ENCODE measurements at places on chromosomes 11 and 22.

GRCh38 chr11:83827940-83828554, 541.9 kb upstream of the CCDC90B start:
- no peak for DNase-seq

GRCh38 chr11:26287067-26287518, 44.8 kb upstream of the ANO3 start:
- DNase-seq, result no peak

DNA sequence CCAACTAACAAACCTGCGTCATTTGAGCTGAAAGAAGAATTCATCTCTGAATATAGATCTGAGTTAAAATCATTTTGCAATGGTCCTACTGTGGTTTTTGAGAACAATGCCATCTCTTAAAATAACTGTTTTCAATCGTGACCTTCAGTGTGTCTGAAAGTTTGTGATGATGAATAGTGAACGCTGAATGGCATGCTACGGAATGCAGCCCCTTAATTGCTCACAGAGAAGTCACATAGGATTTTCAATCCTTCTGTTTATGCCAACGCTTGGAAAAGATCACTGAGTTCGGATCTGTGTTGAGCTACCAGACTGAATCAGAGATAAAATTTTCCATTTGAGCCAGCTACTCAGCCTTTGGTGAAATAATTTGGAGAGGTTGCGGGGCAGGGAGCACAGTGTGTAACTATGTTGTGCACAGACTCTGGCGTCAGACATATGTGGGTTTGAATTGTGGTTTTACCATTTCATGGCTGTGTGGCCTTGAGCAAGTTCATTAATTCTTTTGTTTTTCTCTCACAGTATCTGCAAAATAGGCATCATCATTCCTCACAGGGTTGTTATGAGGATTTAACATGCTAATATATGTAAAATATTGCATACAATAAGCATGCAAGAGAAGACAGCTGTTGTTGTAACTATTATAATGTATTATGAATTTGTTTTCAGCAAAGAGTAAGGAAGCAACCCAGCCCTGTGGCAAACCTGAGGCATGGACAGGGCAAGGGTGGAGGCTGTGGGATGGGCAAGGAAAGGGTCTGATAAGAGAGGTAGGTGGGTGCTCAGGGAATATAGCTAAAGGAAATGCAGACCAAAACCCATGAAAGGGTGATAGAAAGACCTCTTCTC, 679.9 kb downstream of the KCNA4 start:
- DNase-seq, result no peak

DNA sequence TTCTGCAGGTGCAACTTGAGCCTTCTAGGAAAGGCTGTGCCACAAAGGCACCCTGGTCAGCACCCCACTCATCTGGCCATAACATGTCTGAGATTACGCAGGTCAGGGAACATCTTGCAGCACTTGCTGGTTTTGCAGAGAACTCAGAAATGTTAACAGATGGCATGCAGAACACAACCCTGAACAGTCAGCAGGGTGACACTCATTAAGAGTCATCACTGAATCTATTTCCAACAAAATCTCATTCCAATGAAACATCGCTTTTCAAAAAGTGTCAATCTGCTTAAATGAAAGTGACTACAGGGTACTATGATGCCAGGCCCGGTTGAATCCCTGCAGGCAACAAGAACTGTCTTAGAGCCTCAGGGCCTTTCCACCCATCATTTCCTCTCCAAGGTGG, 369.8 kb upstream of the CCDC90B start:
- no peak for DNase-seq

DNA sequence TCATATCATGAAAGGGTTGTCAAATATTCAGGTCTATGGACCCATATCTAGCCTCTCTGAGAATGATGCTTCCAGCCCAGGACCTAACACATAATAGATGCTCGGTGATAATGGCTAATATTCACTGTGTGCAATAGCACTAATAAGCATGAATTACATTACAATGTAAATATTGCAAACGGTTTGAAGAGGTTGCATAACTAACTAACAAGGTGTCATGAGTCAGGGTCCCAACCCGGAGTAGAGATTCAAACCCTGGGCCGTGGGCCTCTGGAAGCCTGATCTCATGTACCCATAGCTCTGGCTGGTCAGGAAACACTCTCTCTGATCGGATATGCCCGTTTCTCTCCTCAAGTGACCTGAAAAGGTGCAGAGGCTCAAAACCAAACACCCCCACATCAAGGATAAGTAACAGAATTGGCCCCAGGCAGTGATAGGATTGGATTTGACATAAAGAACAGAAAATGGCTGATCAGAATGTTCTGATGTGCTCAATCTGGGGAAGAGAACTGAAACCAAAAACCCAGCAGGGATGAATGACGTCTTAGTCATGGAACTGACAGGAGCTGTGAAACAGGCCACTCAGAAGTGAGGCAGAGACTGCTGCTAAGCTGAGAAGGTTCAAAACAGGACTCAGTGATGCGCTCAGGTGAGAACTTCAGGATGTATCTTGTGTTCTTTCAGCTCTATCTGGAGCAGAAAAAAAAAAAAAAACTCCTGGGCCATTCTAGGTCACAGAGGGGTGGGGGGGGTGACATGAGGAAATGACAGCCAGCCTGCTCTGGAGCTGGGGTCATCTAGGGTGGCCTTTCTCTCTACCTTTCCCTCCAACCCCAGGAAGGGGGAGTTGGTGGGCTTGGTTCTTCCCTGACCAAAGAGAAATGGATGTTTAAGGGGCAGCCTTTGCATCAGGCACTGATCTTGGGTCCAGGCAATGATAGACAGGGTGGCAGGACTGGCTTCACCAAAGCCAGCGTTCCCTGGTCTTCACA, 6.6 kb upstream of the KCTD17 start:
- DNase-seq, result no peak

DNA sequence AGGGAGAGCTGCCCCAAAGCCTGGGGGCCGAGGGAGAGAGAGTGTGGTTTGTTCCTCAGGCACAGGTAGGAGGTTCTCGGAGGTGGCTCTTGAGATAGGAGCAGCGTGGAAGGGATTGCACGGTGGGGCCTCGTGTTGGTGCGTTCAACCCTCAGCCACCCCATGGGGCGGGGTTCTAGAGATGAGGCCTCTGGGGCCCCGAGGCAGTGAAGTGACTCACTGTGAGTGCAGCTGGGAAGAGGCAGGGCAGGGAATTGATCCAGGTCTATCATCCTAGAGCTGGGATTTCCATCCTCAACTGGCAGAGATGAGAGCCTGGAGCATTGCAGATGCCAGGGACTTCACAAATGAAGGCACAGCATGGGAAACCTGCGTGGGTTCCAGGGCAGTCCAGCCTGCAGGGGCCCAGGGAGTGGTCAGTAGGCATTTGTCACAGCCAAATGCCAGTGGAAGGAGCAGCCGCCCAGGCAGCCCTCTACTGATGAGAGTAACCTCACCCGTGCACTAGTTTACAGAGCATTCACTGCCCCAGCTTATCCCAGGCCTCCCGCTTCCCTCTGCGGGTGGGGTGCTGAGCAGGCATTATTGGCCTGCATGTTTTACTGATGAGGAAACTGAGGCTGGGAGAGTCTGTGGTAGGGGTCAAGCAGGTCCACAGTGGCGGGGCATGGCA, 5.1 kb upstream of the SMARCB1 start:
- no peak for DNase-seq

DNA sequence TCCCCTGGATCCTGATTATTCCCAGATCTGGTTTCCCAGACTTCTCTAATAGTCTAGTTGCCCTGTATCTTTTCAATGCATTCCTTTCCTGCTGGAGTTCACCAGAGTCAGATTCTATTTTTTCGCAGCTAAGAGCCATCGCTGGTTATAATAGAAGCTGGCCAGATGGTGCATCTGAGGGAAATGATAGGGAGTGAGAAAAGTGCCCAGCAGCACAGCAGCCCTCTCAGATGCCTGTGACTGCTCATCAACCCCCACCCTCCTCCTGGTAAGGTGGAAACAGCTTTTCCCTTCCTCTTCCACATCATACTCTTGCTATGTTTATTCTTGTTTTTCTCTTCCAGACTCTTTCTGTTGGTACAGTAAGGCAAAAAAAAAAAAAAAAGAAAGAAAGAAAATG, 12.8 kb downstream of the OR8A1 start:
- DNase-seq, result no peak

- no peak for DNase-seq
Observed at GRCh38 chr11:113329725-113330124, 15.3 kb downstream of the TTC12 start.

DNA sequence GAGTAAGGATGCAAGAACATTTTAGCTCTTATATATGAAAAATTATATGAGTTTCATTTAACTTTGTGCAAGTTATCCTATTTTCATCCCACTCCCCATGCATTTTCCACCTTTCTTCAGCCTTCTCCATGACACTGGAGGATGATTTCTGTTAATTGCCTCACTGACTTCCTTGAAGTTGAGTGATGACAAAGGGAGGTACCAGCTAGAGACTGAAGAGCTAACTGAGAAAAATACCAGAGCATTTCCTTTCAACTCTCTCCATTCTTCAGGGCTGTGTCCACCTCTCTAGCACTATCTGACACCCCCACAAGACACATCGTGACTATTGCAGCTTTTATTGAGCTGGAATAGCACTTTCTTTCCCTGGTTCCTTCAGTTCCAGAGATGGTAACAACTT, 711.6 kb upstream of the LRRC4C start:
- no peak for DNase-seq

Data from NCI-H1417 treated with DMSO at 0.1 percent for 48 hours (cell line).